ENCODE measurements at places on chromosomes 4 and X.
A peak's percentile ranks its signal among the peaks of the same experiment; 100 is the strongest.

- DNase-seq, result no peak
Observed at GRCh38 chr4:144355811-144356757, 215.6 kb upstream of the GYPA start.

- no peak for DNase-seq
Observed at GRCh38 chr4:172978848-172979247, 189.8 kb upstream of the GALNT7 start.

DNA sequence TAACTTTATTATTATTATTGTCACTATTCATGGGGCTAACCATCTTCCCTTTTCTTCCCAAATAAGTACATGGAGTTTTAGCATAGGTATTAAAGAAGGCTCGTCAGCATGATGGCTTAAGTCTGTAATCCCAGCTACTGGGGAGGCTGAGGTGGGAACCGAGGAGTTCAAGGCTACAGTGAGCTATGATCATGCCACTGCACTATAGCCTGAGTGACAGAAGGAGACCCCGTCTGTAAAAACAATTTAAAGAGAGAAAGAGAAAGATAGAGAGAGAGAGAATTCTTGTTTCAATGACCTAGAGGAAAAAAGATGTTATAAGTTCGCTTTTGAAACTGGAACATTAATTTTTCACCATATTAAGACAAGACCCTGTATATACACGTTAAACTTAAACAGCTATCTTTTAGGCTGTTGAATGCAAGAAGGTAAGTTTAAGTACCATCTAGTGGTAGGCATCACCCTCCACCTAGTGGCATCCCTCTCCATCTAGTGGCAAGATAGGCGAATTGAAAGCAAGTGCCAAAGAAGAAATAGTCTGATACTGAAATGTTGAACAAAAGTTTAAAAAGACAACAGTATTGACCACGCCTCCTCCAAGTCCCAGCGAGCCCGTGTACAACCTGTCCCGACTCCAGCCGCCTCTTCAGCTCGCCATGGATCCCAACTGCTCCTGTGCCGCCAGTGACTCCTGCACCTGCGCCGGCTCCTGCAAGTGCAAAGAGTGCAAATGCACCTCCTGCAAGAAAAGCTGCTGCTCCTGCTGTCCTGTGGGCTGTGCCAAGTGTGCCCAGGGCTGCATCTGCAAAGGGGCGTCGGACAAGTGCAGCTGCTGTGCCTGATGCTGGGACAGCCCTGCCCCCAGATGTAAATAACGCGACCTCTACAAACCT is 26.0 kb upstream of the YTHDC1 start:
- no peak for DNase-seq

DNA sequence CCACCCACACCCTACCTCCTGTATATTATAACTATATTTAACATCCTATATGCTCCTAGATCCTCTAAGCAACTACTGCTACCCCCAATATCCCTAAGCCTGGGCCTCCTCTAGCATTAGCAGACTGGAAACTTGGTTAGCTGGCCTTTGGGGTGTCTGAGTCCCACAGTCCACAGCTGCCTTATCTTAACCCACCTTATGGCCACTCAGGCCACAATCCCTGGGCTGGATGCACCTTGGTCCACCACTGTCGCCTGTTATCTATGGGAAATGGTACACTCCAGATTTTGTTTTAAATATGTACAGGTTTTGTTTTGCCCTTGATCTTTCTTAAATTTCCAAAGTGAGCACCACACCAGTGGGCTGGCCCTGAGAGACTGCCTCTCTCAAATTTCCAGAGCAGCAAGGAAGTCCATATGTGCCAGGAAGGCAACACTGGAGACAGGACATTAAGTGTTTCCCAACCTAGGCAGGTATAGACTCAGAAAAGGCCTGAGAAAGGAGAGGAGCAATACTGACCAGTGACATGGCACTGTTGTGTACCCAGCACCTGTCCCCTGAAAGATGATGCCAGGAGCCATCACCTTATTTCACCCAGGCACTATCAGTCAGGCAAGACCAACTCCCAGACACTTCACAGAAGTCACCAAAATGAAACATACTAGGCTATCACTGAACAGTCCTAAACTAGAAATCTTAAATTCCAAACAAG is 921 bp downstream of the PFKFB1 start:
- DNase-seq, result no peak

DNA sequence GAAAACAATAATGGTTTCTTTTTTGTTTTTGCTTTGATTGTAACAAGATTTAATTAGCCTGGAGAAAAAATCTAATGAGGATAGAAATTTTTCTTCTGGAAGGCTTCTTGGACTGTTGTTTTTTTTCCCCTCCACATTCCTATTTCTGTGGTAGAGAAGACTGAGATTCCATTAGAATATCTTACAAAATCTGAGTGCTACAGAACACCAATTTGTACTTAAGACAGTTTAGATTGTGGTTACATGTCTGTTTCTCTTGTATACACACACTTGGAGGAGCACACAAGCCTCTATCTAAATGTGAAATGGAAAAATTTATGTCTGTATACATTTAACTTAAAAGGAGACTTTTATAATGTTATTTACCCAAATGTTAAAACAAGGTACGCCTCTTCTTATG is 176.9 kb upstream of the ARSJ start:
- DNase-seq, result no peak

DNA sequence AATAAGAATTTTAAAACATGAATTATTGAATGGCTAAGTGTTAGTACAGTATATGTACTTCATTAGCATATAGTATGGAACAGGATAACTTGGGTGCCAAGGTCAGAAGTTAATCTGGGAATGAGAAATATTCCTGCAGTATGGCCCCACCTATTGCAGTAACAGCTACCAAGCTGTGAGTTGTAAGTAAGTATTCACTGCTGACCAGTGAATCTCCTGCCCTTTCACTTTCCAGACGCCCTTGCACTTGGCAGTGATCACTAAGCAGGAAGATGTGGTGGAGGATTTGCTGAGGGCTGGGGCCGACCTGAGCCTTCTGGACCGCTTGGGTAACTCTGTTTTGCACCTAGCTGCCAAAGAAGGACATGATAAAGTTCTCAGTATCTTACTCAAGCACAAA is 105.1 kb downstream of the NFKB1 start:
- DNase-seq, result no peak

DNA sequence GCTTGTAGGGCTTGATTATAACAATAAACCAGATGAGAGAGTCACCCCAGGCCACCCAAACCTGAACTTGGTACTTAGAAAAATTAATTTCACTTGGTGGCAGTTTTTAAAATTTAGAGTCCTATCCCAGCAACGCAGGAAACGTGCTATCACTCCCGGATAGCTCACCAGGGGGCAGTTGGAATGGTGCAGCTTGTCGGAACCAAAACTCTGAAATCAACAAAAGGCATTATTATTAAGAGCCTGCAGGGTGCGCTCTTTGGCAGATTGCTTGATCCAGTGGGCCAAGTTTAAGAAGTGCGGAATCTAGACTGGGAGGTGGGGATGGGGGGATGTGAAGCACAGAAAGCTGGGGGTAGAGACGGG is 2.4 kb downstream of the FRAS1 start:
- no peak for DNase-seq

GRCh38 chr4:31374256-31374960 is 654.2 kb downstream of the PCDH7 start:
- no peak for DNase-seq

- no peak for DNase-seq
Observed at GRCh38 chr4:56055027-56055977, 106.6 kb downstream of the CEP135 start.

GRCh38 chr4:30461218-30461617 is 259.0 kb upstream of the PCDH7 start:
- no peak for DNase-seq

DNA sequence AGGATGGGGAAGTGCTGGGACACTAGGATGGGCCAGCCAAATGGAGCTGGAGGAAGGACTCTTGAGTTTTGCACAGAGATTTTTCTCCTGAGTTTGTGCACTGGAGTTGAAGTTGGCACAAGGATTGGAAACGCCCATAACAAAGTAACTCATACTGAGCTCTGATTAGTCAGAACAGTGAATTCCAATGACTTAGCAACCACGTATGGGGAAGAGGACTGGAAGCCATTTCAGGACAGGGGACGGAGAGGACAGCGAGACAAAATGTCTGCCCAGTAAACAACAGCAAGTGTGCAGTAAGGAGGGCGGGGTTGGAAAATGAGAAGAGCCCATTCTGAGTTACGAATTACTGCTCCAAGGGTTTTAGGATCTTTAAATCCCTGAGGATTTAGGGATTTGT is 5.9 kb downstream of the RIPPLY1 start:
- no peak for DNase-seq

DNA sequence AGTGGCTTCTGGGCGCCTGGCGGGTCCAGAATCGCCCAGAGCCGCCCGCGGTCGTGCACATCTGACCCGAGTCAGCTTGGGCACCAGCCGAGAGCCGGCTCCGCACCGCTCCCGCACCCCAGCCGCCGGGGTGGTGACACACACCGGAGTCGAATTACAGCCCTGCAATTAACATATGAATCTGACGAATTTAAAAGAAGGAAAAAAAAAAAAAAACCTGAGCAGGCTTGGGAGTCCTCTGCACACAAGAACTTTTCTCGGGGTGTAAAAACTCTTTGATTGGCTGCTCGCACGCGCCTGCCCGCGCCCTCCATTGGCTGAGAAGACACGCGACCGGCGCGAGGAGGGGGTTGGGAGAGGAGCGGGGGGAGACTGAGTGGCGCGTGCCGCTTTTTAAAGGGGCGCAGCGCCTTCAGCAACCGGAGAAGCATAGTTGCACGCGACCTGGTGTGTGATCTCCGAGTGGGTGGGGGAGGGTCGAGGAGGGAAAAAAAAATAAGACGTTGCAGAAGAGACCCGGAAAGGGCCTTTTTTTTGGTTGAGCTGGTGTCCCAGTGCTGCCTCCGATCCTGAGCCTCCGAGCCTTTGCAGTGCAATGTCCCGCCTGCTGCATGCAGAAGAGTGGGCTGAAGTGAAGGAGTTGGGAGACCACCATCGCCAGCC is at the start of gene ATOH1:
TSS of gene ATOH1 (plus strand) at position 422 of the 663 bp plus-strand sequence. CDS start at position 596, 174 bp downstream.
- no peak for DNase-seq

- DNase-seq, result peak; percentile 48
Observed at GRCh38 chr4:184432127-184432922, 42.0 kb downstream of the IRF2 start.

DNA sequence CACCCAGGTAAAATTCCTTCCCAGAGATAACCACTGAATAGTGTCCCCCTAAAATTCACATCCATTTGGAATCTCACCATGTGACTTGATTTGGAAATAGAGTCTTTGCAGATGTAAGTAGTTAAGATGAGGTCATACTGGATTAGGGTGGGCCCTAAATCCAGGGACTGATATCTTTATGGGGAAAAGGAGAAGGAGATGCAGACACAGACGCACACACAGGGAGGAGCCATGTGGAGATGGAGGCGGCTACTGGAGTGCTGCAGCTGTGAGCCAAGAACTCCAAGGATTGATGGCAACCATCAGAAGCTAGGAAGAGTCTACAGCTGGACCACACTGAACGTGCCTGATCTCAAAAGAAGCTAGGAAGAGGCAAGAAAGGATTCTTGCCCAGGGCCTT is 96.6 kb upstream of the SRD5A3 start:
- no peak for DNase-seq

GRCh38 chr4:71239365-71239764 is 99.5 kb upstream of the SLC4A4 start:
- no peak for DNase-seq

DNA sequence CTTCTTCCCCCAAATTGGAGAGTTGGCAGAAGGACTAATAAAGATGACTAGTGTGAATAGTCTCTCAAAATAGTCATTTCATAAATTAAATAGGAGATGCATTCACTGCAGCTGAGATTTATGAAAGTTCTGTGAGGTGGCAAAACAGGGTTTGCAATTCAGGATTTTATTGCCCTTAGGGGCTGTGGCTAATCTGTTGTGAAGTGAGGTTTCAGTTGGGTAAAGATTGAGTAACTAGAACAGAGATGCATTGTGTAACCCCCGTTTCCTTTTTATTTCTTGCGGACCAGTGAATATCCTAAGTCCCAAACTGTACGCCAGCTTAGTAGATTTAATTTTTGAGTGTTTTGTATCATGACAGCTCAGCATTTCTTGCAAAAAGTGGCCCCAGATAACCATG is 16.2 kb upstream of the SCRG1 start:
- DNase-seq, result no peak

DNA sequence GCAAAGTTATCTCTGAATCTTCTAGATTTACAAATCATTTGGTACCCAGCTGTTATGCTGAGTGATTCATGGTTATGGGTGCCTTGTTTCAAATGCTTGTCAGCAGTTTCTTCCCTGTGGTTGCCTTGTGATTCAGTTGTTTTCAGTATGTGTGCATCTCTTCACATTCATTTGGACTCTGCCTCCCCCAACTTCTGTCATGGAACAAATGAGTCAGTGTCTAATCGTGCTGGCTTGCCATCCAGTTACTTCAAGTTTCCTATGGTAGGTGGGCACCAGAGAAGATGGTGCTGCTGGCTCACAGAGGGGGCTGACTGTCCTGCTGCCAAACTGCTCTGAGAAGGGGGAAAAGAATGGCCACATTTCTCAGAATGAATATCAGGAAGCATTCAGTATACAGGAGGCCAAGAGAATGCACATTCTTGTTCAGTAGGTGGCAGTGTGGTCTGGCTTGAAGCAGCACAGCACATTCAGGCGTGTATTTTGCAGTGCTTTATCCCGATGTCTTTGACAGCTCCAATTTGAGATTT is 260.9 kb downstream of the GLUD2 start:
- peak; percentile 0 for DNase-seq

- DNase-seq, result no peak
Observed at GRCh38 chr4:118345813-118346212, 7.0 kb downstream of the PRSS12 start.

- DNase-seq, result no peak
Observed at GRCh38 chrX:151030845-151031244, 47.7 kb downstream of the HMGB3 start.

- DNase-seq, result no peak
Observed at GRCh38 chr4:8541981-8542715, 38.0 kb upstream of the GPR78 start.

GRCh38 chr4:174427571-174428140 is 94.6 kb downstream of the HPGD start:
- DNase-seq, result no peak

GRCh38 chr4:87567191-87567590 is 38.0 kb upstream of the SPARCL1 start:
- no peak for DNase-seq

- DNase-seq, result no peak
Observed at GRCh38 chr4:94678896-94679295, 78.9 kb upstream of the BMPR1B start.

DNA sequence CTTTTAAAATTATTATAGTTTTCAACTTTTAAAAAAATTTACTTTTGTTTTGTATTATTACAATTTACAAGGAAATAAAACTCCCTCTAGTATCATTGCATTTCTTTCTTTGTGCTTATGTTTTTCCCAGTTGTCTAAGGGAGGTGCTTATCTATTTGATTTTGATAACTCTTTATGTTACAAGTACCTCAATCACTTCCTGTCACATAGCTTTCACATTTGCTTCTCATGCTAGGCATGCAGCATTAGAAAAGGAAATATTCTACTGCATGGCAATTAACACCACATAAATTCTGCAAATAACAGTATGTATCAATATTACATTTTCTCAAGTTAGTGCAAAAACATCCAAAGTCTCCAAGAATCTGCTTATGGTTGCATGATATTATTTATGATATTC is 180.3 kb upstream of the HS3ST1 start:
- DNase-seq, result no peak

DNA sequence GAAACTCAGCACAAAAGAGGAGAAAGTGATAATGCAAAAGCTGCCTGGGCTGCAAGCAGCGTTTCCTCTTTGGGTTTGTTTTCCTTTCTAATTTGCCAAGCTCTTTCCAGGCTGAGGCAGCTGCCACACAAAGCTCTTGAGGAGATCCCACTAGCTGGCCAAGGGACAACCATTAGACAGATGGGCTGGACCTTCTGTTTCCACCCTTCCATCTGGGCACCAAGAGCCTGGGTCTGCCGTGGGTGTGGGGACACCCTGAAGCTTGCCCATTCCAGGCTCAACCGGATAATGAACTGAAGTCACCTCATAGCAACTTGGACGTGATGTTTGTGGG is 194.6 kb upstream of the C1QTNF7 start:
- peak; percentile 97 for DNase-seq

Measured in C1 segment of cervical spinal cord (tissue), 14 donors.